ENCODE measurements at places on chromosomes 2 and 18.
A peak's percentile ranks its signal among the peaks of the same experiment; 100 is the strongest.

GRCh38 chr18:27921904-27922751 lies 254.8 kb downstream of the CDH2 start:
- peak; percentile 32 for DNase-seq

DNA sequence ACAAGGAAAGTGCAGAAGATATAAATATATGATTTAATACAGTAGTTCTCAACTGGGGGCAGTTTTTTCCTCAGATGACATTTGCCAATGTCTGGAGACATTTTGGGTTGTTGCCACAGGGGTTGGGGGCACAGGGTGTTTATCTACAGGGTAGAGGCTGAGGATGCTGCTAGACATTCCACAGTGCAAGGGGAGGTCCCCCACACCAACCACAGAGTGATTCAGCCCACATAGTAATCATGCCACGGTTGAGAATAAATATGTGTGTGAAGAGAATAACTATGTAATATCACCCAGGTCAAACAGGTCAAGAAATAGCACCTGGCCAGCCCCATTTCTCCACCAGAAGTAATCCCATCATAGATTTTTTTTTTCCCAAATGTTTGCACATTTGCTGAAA lies 17.9 kb downstream of the DYSF start:
- DNase-seq, result no peak

GRCh38 chr2:239830121-239831000 lies 194.8 kb downstream of the NDUFA10 start:
- no peak for DNase-seq

GRCh38 chr18:21040466-21040865 lies 71.1 kb downstream of the ROCK1 start:
- no peak for DNase-seq

- DNase-seq, result no peak
These were observed 1287.8 kb upstream of the TMEFF2 start for GRCh38 chr2:193482557-193482956.

DNA sequence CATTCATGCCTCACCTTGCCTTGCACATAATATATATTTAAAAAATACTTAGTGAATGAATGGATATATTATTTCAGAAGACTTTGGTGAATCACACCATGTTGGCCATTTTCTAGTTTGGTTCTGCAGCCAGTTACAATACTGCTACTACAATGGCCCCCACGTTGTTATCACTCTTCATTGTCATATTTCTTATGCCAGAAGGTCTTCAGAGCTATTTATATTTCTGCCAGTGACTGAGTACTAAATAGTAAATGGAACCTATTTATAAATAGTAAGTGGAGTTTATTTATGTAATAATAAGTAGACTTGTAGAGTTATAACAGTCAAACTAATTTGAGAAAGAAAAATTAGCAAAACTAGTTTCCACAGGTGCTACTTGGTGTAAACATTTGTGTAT lies 516.6 kb upstream of the SYT4 start:
- no peak for DNase-seq

GRCh38 chr2:30636311-30636710 lies 170.9 kb downstream of the CAPN13 start:
- DNase-seq, result no peak

GRCh38 chr2:30273574-30273929 lies 42.2 kb downstream of the LBH start:
- DNase-seq, result no peak

GRCh38 chr18:63161032-63161760 lies 158.4 kb downstream of the BCL2 start:
- no peak for DNase-seq

DNA sequence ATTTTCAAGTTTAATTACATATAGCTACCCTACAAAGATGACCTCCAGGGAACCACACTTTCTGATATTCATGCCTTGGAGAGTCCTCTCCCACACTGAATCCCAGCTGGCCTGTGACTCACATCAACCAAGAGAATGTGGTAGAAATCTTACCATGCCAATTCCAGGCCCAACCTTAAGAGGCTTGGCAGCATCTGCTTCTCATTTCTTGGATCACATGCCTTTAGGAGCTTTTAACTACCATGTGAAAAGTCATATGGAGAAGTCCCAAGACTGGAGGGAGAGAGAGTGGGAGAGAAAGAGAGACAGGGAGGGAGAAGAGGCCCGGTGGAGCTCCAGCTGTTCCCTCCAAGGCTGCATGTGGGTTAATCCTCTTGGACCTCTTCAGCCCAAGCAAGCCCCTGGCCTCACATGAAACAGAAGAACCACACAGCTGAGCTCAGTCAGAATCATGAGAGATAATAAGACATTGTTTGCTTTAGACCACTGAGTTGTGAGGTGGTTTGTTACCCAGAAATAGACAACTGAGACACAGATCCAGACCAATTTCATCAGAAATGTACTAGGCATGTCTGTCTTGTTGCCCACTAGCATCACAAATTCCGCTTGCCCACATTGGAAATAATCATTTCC lies 190.7 kb downstream of the MTCL1 start:
- DNase-seq, result no peak

DNA sequence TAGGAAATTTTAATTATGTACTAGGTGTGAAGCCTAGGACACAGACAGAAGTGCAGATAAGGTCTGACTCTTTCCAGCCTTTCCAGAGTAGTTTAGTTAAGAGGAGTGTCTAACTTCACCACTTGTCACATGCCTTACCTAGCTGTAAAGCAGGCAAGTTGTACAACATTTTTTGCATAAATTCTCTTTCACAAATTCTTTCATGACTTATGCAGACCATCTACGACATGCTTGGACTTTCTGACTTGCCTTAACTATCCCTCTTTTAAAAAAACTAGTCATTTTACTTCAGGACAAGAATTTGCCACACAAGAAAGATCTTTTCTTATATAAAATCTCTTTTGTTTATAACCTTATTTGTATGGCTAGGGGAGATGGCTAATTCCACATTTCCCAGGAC lies 1273.6 kb upstream of the SLC39A10 start:
- peak; percentile 12 for DNase-seq

GRCh38 chr2:232405943-232406510 lies 617 bp upstream of the ALPG start:
- no peak for DNase-seq

GRCh38 chr2:207869784-207870778 lies 100.4 kb upstream of the FZD5 start:
- no peak for DNase-seq

DNA sequence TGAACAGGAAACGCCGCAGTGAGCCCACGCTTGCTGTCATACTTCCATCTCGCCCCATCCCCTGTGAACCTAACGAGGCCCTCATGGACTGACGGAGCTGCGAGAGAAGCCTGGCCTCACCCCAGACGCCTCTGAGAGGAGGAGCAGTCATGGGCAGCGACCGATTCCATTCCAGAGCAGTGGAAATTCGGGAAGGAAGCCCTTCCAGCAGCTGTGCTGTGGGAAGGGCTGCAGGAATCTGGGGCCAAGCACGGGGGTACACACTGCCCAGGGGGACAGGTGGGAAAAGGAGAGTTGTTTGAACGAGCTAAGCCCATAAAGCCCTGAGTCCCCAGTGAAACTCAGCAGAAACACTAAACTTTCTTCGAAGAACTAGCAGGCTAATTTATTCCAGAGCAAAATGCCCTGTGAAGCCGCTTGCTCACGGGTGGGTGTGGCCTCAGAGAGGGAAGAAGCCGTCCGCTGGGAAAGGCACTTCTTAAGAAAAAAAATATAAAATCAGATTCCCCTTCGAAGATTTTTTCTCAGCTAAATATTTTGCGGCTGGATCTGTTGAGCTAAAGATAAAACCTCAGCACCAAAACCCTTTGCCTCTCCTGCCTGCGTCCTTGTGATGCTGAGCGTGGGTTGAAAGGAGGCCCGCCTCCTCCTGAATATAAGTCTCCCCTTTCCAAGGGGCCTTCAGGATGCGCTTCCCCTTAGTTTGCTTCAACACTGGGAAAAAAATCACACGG lies 38.2 kb downstream of the ANKMY1 start:
- DNase-seq, result no peak

DNA sequence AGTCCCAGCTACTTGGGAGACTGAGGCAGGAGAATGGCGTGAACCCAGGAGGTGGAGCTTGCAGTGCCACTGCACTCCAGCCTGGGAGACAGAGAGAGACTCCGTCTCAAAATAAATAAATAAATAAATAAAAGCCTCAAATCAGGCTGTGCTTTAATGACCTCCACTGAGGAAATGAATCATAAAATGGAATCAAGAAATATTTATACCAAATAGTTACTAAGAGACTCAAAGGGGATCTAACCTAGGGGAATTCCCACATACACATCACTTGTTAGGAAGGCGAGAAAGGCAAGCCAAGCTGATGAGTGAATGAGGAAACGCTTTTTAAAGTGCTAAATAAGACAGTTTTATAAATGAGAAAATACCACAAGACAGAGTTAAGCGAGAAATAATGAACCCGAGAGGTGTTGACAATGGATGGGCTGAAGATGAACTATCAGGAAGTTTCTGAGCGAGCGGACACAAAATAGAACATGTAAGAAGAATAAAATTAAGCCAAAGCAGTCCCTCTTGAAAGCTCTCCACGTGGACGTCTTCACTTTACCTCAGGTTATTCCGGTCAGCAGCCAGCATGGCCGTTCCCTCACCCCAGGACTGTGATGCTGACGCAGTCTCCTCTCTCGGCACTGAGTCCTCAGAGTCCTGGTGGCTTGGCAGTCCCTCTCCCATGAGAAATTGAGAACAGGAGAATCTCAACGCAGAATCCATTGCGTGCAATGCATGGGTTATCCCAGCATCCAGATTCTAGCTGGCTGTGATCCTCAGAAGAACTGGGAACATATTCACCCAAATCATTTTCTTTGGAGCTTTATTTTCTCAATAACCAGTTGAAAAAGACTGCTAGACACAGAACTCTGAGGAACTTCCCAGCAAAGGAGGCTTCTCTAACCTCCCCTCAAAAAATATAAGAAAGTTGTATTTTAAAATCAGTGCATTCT lies 22.3 kb downstream of the PXDN start:
- DNase-seq, result no peak

- no peak for DNase-seq
These were observed 34.9 kb downstream of the ANO7 start for GRCh38 chr2:241223211-241224017.

DNA sequence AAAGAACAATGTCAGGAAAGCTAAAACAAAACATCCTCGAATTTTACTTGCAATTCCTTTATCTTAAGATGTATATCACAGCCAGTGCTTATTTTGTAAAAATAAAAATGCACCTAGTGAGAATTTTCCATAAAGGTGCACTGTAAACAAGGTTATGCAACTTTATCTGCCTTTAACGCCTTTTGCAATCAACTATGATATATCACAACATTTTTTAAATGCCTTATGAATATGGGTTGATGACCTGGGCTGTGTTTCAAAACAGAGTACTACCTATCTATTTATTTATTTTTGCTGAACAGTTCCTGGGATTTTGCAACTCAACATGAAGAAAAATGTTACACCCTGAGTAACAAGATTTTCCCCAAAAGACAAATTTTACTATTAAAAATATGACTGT lies 869.8 kb downstream of the CPS1 start:
- DNase-seq, result no peak

- no peak for DNase-seq
These were observed 13.4 kb upstream of the ASXL2 start for GRCh38 chr2:25891672-25892071.

DNA sequence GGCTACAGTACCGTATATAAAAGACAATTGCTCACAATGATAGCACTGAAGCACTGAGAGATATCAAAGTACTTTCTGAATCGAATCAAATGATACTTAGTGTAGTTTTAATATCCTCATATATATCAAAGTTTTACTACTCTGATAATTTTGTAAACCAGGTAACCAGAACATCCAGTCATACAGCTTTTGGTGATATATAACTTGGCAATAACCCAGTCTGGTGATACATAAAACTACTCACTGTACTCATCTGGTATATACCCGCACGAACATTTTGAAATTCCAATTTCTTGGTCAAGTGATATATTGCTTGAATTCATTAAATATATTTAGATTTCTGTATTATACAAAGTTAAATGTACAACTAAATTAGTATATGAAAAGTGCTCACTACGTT lies 20.5 kb downstream of the SLC39A6 start:
- DNase-seq, result no peak

- no peak for DNase-seq
These were observed 152.5 kb upstream of the AQP4 start for GRCh38 chr18:27017901-27018500.

- DNase-seq, result peak; percentile 32
These were observed 45.1 kb downstream of the RPL31 start for GRCh38 chr2:101047075-101047766.

- no peak for DNase-seq
These were observed 28.2 kb upstream of the GATA6 start for GRCh38 chr18:22141211-22141610.

DNA sequence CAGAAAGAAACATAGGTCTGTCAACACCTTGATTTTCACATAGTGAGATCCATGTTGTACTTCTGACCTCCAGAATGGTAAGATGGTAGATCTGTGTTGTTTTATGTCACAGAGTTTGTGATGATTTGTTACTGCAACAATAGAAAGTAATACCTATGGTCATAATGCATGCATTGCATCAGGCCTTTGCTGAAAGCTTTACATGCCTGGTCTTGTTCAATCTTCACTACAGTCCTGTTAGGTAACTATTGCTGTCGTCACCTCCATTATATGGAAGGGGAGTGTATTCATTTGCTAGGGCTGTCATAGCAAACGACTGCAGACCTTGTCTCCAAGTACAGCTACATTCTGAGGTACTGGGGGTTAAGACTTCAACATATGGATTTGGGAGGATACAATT lies 243.5 kb downstream of the ANAPC1 start:
- DNase-seq, result no peak

DNA sequence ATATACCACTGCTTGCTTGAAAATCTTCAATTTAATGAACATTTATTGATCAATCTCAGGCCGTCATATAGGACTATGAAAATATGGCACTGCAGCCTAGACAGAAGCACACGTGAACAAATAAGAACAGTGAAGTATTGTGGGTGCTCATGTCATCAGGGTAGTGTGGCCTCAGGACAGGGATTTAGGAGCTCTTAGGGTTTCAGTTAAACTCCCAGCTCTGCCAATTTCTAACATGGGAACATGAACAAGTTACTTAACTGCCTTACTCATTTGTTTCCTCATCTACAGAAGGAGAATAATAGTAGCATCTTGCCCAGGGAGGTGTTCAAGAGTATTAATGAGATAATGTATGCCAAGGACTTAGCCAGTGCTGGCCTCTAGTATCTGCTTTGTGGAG lies 146.0 kb upstream of the MAP3K20 start:
- DNase-seq, result no peak
